Mononuclear cell (primary cell): ENCODE measurements at places on chromosomes 2 and 18. TPM values are rescaled to one million over a fixed set of nuclear protein-coding genes. Genes with fewer than 3 reads are reported as not detected.

The MOCOS gene
- total RNA-seq, result under 0.01 TPM

The TWIST2 gene
- 0.21 TPM for total RNA-seq

The MRO gene
- total RNA-seq, result under 0.01 TPM

The BIN1 gene
- 43.9 TPM for total RNA-seq

The GALNT13 gene
- 0.21 TPM for total RNA-seq

The TOGARAM2 gene
- total RNA-seq, result 0.73 TPM
